ENCODE measurements at places on chromosomes 1 and 21.

GRCh38 chr1:206557636-206558473, 50.5 kb downstream of the RASSF5 start:
- peak; percentile 44 for DNase-seq

DNA sequence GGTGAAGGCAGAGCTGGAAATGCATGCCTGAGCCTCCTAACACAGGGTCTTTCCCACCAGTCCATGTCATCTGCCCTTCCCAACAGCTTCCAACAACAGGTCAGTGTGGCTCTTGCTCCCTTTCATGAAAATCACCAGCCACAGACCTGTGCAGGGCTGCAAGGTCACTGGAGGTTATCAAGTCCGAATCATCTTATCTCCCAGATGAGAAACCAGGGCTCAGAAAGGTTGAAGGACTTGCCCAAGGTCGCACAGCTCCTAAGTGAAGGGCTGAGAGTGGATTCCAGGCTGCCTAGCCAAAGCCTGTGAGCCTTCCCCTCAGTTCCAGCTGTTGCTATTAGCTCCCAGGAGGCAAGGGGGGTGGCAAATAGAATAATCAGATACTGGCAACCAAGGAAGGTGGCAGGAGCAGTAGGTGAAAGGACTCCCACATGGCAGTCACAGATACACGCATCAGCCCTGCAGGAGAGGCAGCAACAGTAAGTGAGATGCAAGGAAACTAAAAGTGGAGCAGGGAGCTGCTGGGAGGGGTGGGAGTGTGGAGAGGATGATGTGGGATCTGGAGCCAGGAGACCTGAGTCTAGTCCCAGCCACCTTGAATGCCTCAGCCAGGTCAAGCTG, 74.2 kb downstream of the SSBP3 start:
- no peak for DNase-seq

- no peak for DNase-seq
These were observed 7.1 kb downstream of the CD101 start for GRCh38 chr1:117008656-117009055.

DNA sequence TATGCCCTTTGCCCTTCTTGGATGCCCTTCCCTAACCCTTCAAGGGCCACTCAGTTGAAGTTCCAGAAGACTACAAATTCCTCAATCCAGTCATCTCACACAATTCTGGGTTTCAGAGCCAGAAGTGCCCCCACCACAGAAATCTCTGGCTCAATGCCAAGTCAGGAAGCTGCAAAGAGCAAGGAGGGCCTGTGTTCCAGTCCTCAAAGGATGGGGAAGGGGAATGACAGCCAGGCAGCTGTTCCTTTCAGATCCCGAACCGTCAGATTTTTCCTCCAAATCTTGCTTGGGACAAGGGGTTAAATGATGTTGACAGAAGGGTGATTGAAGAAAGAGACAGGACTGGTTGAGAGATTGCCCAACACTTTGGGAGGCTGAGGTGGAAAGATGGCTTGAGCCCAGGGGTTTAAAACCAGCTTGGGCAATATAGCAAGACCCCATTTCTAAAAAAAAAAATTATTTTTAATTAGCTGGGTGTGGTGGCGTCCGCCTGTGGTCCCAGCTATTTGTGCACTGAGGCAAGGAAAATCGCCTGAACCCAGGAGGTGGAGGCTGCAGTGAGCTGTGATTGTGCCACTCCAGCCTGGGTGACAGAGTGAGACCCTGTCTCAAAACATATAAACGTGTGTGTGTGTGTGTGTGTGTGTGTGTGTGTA, 716 bp upstream of the HPDL start:
- no peak for DNase-seq

GRCh38 chr1:218478336-218478735, 133.2 kb downstream of the TGFB2 start:
- no peak for DNase-seq

GRCh38 chr1:219989766-219990165, 56.5 kb downstream of the EPRS1 start:
- no peak for DNase-seq

DNA sequence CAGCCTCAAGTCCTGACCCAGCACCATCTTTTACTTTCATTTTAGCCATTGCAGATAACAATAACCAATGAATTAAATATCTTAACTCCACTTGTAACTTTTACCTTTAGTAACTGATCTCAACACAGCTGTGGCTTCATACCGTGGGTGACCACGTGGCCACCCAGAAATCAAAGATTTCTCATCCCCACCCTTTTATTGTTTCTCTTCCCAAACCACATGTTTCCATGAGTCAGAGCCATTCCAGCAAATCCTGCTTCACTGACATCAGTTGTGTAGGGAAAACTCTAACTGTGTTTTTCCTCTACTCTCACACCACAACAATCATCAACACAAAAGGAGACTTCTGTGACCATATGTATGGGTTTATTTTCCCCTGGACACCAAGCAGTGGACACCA, 25.1 kb upstream of the BRDT start:
- peak; percentile 28 for DNase-seq

- no peak for DNase-seq
These were observed 8.3 kb upstream of the GPR61 start for GRCh38 chr1:109531380-109531779.

DNA sequence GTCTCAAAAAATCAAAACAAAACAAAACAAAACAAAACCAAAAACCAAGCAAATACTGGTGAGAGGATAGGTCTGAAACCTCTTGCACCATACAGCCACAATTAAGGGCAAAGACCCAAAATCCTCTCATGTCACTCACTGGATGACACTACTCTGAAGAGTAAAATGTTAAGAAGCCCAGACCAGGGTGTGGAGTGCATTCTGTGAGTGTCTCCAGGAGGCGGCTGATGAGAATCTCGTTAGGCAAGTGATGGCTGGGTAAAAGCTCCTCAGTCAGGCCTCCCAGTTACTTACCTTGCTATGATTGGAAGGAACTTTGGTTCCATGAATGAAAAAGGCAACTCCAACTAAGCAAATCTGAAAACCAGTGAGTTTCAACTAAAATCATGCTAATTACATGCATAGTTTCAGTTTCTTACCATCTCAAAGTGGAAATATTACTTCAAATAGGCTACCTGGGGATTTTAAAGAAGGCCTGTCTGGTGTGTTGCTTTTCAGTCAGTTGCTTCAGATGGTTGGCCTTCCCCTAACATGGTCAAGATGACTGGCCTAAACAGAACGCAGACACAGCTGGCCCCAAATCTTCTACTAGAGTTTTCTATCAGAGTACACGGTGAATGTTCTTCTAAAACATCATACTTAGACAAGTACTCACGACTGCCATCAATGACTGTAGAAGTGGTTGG, 95.1 kb downstream of the KIAA0319L start:
- no peak for DNase-seq

GRCh38 chr1:230327892-230328284, 98.2 kb downstream of the PGBD5 start:
- DNase-seq = peak; percentile 1

DNA sequence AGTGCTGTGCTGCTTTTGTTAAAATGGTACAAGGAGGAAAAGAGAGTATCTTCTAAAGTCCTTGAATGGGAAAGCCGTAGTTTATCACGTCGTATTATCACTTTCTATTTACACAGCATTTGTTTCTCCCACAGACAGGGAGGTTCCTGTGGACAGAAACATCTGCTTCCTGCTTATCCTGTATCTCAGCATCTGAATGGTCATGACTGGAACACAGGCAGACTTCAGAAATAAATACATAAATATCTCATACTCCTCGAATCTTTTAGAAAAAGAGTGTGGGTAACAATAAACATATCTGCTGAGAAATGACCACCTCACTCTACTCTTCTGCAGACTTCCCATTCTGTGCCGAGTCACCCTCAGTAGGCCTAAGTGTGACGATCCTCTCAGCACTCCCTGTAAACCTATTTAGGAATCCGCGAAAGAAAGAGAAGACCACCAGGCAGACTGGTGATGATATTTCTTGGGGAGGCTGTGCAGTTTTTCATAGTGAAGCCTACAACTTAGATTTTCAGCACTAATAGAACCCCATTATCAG, 393.5 kb downstream of the SMYD3 start:
- no peak for DNase-seq

DNA sequence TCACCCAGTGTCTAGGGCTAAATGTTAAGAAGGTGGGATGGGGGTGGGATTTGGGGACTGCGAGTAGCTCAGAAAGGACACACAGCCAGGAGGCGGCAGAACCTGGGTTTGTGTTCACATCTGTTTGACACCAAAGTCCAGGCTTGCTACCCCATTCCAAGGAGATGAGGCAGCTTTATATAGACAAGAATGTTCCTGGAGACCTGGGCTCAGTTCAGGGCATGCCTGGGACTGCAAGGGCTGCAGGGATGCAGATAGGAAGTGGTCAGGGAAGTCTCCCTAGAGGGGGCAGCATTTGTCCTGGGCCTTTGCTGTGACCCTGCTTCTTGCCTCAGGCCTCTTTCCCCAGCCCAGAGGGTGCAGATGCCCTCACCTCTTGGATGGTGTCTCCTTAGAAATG, 16.3 kb downstream of the PADI3 start:
- no peak for DNase-seq

GRCh38 chr21:46606427-46606813, 1.5 kb upstream of the S100B start:
- DNase-seq = no peak

- peak; percentile 66 for DNase-seq
These were observed 36.6 kb downstream of the RABIF start for GRCh38 chr1:202852163-202852904.

DNA sequence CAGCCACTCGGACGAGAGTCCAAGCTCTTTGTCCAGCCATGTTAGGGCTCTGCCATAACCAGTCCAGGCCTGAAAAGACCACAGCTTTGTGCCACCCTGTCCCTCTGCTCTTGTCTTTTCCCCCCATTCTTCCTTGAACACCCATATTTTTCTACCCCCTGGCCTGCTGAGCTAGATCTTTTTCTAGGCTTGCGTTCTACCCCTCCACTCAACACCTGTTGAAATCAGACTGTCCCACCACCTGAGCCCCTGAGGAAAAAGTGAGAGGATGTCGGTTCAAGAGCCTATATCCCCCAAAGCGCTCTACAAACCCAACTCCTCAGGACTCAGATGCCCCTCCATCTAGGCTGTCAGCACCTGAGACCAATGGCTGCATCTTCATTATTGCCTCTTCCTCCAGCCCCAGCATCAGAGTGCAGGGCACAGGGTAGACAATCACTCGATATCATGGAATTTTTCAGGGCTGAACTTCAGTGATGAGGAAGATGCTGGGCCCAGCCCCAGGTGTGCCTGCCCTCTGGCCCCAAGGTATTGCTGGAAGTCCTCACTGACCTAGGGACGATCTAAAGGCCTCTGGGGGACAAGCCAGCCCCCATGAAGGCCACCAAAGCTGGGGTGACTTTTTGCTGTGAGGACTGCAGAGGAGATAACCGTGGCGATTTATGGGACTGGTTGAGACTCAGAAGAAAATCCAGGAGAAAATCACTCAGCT, 75.3 kb downstream of the CD247 start:
- DNase-seq = no peak

DNA sequence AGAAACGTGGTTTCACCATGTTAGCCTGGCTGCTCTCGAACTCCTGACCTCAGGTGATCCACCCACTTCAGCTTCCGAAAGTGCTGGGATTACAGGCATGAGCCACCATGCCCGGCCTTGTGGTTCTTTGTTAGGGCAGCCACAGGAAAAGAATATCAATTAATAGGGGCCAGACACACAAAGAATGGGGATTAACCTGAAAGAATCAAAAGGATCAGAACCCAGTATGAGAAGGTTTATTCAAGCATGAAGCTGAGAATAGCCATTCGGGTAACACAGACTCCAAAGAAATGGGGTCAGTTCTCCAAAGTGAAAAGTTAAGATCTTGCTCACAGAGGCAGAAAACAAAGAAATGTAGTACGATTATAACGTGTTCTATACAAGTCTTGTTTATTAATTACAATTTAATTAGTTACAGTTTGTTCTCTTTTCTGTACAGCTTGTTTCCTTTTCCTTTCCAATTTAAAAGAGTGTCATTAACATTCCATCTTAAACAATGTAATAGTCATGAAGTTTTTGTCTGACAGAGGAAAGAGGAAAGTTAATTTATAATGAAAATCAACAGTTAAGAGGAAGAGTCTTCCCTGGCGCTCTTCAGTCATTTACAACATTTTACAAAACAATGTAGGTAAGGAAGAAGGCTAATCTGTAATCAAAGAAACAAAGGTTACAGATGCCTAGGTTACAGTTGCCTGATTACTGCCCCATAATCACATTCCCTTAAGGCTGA, 51.3 kb upstream of the SLC45A1 start:
- no peak for DNase-seq

- no peak for DNase-seq
These were observed 15.6 kb downstream of the SLFNL1 start for GRCh38 chr1:41005876-41006275.

GRCh38 chr1:80993154-80993980, 807.4 kb upstream of the ADGRL2 start:
- DNase-seq = no peak

- DNase-seq = no peak
These were observed 3.7 kb downstream of the TARBP1 start for GRCh38 chr1:234475167-234475793.

DNA sequence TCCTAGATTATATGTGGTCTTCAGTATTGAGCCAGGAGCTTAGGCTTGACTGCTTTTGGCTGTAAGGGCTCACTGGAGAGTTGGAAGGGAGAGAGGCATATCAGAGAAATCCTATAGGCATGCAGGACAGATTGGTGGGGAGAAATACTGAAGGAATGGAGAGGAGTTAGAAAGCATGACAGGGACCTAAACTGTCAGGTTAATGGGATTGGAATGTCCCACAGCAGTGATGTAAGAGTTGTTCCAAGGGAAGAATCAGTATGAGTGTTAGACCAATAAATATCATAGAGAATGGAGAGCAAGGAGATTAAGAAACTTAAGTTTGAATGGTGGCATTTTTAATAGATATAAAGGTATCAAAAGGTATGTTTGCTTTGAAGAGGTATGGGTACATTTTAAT, 39.7 kb downstream of the SLC35A3 start:
- DNase-seq = no peak

DNA sequence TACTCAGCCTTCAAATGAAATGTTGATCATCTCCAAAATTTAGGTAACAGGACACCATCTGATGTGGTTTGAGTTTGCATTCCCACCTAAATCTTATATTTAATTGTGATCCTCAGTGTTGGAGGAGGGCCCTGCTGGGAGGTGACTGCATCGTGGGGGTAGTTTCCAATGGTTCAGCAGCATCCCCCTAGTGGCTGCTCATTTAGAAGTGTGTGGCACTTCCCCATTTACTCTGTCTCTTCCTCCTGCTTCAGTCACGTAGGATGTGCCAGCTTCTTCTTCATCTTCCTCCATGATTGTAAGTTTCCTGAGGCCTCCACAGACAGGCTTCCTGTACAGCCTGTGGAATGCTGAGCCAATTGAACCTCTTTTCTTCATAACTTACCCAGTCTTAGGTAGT, 731.2 kb downstream of the USP25 start:
- DNase-seq = no peak

- no peak for DNase-seq
These were observed 2.1 kb upstream of the A3GALT2 start for GRCh38 chr1:33322870-33323585.

DNA sequence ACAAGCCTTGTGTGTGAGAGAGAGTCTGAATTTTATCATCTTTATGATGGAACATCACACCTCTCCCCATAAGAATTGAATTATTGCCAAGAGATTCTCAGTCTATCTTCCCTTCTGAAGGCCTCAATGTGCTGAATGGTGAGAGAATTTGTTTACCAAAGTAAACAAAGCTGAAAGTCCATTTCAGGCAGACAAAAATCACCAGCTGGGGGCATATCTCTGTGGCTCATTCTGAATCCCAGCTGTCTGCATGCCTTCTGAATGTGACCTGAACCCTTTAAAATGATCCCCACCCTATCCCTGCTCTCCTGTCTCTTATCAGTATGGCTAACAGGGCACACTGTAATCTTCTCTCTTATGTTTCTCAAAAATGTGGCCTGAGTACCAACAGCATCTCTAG, 99.1 kb upstream of the CAMK1G start:
- no peak for DNase-seq

GRCh38 chr1:64986903-64987871, 20.8 kb upstream of the JAK1 start:
- DNase-seq = peak; percentile 16
